Suprapubic skin (tissue), 4 donors: ENCODE measurements at places on chromosomes 3 and 15.

DNA sequence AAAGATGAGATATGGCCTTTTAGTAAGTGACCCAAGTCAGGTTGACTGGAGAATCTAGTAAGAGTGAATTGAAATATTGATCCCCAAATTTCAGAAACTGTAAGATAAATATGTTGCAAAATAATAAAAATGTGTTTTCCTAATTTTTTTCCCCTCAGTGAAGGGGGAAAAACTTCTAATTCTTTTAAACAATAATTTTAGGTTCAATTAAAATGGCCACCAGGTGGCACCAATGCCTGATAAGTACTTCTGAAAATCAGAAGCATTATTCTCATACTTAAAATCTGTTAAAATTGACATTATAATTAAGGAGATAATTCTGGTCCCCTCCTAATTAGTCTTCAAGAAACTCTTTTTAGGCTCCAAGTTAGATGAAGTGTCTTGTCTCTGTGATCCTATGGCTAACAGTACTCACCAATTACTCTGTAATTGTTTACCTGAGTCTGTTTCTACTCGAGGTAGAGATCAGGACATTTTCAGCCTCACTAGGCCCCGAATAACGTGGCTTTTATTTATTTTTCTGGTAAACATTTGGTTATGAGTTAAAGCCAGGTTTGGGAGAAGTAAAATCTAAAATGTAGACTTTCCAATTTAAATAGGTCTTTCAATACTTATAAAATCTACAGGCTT lies 52.6 kb downstream of the NMD3 start:
- H3K27ac ChIP-seq, result no peak overlapping the region
- H3K4me1 ChIP-seq, result peaks cover 6% of the 10 kb centered on the region
- no peaks in the 10 kb centered on the region for H3K36me3 ChIP-seq
- no peak for DNase-seq
- H3K4me3 ChIP-seq, result no peak overlapping the region

- H3K4me1 ChIP-seq, result peaks cover 22% of the 10 kb centered on the region
- H3K27me3 ChIP-seq, result no peaks in the 10 kb centered on the region
- DNase-seq, result no peak
- peak overlapping the region; percentile 91 for H3K4me3 ChIP-seq
- H3K36me3 ChIP-seq, result peaks cover 4% of the 10 kb centered on the region
Observed at GRCh38 chr15:34366271-34367065, 528 bp downstream of the LPCAT4 start.

DNA sequence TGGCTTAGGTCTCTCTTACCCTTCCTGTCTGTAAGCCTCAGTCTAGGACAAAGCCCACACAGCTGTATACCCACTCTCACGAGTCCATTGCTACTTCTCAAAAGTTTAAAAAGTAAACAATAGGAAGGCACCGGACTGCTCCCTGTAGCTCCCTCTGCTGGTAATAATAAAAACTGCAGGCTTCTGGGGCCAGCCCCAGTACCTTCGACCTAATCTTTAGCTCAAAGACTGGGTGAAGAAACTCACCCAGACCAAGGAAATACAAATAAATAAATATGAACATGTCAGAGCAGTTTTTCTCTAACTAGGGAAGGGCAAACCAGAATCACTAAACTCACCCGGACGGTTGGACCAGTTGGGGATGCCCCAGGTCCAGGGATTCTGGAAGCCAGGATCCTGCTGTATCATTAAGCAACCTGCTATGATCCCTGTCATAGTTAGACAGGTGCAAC lies 5.0 kb downstream of the FAM219B start:
- H3K27me3 ChIP-seq, result no peaks in the 10 kb centered on the region
- DNase-seq, result no peak
- H3K36me3 ChIP-seq, result peaks cover 68% of the 10 kb centered on the region
- H3K4me3 ChIP-seq, result no peak overlapping the region
- peak overlapping the region; percentile 15 for H3K27ac ChIP-seq

DNA sequence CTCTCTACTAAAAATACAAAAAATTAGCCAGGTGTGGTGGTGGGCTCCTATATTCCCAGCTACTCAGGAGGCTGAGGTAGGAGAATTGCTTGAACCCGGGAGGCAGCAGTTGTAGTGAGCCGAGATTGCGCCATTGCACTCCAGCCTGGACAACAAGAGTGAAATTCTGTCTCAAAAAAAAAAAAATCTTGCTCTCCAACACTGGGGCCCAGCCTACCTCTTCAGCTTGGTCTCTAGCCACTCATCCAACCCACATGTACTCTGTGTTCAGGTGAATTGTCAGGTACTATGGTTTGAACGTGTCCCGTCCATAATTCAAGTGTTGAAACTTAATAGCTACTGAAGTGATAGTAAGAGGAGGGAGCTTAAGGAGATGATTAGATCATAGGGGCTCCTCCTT lies 22.4 kb upstream of the RAB7A start:
- H3K27me3 ChIP-seq, result no peaks in the 10 kb centered on the region
- DNase-seq, result no peak
- peaks cover 6% of the 10 kb centered on the region for H3K4me1 ChIP-seq
- no peak overlapping the region for H3K27ac ChIP-seq
- no peak overlapping the region for H3K4me3 ChIP-seq
- H3K36me3 ChIP-seq, result no peaks in the 10 kb centered on the region

GRCh38 chr15:71189718-71190117 lies 74.4 kb downstream of the THSD4 start:
- no peak overlapping the region for H3K27ac ChIP-seq
- H3K36me3 ChIP-seq, result no peaks in the 10 kb centered on the region
- DNase-seq, result no peak

DNA sequence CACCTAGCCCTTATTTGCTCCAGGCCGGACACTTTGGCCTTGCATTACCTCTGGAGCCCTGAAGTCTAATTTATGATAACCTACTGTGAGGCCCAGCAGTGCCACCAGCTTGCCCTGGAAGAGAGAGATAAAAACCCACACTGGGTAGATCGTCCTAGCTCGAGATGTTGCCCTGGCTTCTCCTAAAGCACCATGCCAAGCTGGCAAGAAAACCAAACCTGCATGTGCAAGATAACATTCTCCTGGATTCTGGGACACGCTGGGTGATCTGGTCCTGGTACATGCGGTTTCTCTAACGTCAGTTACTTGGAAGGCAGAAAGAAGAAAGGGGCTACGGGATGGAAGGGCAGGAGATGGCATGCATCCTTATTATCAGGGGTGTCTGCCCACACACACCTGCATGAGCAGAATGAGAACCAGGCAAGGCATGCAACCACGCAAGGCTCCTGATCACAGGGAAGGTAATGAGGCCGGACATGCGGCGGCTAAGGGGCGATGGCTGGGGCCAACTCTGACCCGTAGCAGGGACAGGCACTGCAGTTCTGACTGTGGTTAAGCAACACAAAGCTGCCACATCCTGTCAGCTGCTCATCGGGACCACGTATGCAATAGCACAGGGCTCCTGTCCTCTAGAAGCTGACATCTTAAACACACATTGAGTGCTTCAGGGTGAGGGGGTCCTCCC lies 73.0 kb downstream of the OXNAD1 start:
- H3K4me3 ChIP-seq, result no peak overlapping the region
- H3K27ac ChIP-seq, result peak overlapping the region; percentile 60
- H3K27me3 ChIP-seq, result no peaks in the 10 kb centered on the region
- no peak for DNase-seq

DNA sequence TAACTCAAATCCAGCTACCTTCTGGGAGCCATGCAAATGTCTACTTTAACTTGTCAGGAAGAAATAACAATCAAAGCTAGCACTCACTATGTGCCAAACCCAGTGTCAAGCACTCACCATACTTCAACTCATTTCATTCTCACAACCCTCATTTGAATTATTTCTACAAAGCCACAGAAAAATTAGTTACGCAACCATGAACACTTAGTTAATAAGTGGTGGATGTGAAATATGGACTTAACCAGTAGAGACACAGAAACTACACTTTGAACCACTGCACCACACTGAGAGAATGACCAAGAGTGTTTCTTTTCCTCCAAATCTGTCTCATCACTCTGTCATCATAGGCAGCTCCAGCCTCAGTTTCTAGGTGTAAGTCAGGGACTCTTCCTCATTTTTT lies 91.0 kb upstream of the MBNL1 start:
- no peak overlapping the region for H3K4me3 ChIP-seq
- no peaks in the 10 kb centered on the region for H3K36me3 ChIP-seq
- no peaks in the 10 kb centered on the region for H3K27me3 ChIP-seq
- no peak for DNase-seq
- H3K27ac ChIP-seq, result no peak overlapping the region

- H3K27me3 ChIP-seq, result no peaks in the 10 kb centered on the region
- peak overlapping the region; percentile 79 for H3K4me3 ChIP-seq
- no peak for DNase-seq
Observed at GRCh38 chr15:31392761-31393401, 66.2 kb downstream of the KLF13 start.

DNA sequence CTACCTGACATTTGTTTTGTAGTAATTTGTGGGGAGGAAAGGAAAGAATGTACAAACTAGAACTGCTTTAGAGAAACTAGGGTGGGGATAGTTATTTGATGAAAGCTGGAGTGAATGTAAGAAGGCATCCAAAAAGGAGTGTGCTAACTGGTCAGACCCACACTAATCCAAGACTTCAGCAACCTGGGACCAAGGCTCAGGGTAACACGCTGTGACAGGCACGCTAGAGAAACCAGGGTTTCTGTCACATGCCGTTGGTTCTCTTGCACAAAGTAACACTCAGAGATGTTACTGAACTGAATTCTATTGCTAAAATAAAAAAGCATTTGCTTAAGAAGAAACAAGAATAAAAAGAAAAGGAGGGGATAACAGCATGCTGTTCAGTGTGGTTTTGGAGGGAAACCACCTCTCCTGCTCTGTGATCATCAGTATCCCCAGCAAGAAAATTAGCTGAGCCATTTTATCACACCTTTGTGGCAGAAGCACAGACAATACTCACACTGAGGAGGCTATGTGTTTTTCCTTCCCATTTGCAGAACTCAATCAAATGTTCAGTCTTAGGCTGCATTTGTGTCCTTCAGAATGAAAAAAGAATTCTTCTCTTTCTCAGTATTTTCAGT lies 2.8 kb upstream of the CCDC80 start:
- H3K27me3 ChIP-seq, result no peaks in the 10 kb centered on the region
- H3K4me1 ChIP-seq, result peaks cover 29% of the 10 kb centered on the region
- peak overlapping the region; percentile 47 for H3K27ac ChIP-seq
- DNase-seq, result no peak
- no peak overlapping the region for H3K4me3 ChIP-seq
- no peaks in the 10 kb centered on the region for H3K36me3 ChIP-seq

GRCh38 chr3:45026957-45027356 lies 854 bp downstream of the CLEC3B start:
- H3K27ac ChIP-seq, result peak overlapping the region; percentile 79
- peak overlapping the region; percentile 37 for H3K4me3 ChIP-seq
- H3K4me1 ChIP-seq, result peaks cover 60% of the 10 kb centered on the region
- DNase-seq, result peak; percentile 93
- H3K27me3 ChIP-seq, result no peaks in the 10 kb centered on the region
- peaks cover 6% of the 10 kb centered on the region for H3K36me3 ChIP-seq

DNA sequence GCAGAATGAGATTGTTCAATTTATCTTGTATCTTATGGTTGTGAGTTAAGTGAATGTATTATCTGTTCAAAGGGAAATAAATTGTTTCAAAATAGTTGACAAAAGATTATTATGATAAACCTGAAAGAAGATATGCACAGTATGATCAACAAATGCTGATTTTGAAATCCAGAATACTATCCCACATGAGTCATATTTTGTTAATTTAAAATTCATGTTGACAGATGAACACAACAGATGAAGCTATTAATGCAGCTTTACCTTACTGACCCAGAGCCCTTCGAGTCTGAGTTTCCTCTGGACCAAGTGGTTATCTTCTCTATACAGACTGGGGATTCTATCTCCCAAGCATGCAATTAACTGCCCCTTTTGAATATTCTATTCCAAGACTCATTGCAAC lies 482.8 kb downstream of the FGF12 start:
- no peak overlapping the region for H3K27ac ChIP-seq
- H3K36me3 ChIP-seq, result no peaks in the 10 kb centered on the region
- no peak for DNase-seq
- H3K4me1 ChIP-seq, result no peaks in the 10 kb centered on the region

DNA sequence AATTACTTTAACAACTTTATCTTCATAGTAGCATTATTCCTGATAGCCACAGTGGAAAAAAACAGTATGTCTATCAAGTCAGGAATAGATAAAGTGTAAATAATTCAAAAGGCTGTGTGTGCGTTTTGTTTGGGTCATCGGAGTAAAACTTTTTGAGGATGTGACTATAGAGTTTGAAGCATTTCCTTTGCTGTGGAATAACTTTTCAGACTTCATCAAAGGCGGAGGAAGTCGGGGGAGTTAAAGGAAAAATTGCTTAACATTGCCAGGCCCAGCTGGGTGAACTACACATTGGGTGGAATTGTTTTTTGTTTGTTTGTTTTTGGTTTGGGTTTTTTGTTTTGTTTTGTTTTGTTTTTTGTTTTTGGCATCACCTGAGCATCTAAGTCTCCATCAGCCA lies 70.4 kb upstream of the CRTC3 start:
- peaks cover 70% of the 10 kb centered on the region for H3K36me3 ChIP-seq
- no peak for DNase-seq
- no peaks in the 10 kb centered on the region for H3K27me3 ChIP-seq
- no peak overlapping the region for H3K27ac ChIP-seq

- DNase-seq, result no peak
- H3K27ac ChIP-seq, result no peak overlapping the region
- no peaks in the 10 kb centered on the region for H3K4me1 ChIP-seq
- H3K27me3 ChIP-seq, result no peaks in the 10 kb centered on the region
- H3K36me3 ChIP-seq, result peaks cover 17% of the 10 kb centered on the region
Observed at GRCh38 chr15:41577863-41578735, 19.1 kb downstream of the TYRO3 start.
